Tongue (tissue), 3 donors: ENCODE measurements at places on chromosomes 16 and 17.

GRCh38 chr16:9908613-9909012 lies 273.6 kb downstream of the GRIN2A start:
- no peak for DNase-seq

- DNase-seq, result no peak
These were observed 19.6 kb downstream of the MVP start for GRCh38 chr16:29839822-29840221.

DNA sequence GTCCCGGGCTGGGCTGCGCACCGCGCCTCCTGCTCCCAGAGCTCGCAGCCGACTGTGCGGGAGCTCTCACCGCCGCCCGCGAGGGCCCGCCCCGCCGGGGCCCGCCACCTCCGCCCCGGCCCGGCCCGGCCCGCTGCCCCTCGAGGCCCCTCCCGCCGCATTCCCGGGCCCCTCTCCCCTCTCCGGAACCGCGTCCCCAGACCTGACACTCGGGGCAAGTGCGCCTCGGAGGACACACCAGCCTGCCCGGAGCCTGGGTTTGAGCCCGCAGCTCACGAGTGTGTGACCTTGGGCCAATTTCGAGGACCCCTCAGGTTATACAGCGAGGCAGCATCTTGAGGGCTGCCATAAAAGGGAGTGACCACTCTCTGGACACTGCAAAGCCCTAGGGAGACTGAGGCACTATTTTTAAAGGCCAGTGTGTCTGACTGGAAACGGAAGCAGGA lies 2.0 kb upstream of the GRIN2C start:
- DNase-seq, result no peak

DNA sequence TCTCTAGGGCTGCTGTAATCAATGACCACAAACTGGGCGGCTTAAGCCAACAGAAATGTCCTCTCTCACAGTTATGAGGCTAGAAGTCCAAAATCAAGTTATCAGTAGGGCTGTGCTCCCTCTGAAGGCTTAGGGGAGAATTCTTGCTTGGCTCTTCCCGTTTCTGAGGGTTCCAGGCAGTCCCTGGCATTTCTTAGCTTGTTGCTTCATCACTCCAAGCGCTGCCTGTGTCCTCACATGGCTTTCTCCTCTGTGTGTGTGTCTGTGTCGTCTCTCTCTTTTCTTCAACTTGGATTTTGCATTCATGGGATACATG lies 13.7 kb upstream of the CDC42EP4 start:
- DNase-seq, result no peak

GRCh38 chr16:50666658-50667496 lies 14.2 kb downstream of the SNX20 start:
- no peak for DNase-seq

GRCh38 chr16:11536104-11536866 lies 50.4 kb downstream of the LITAF start:
- no peak for DNase-seq

DNA sequence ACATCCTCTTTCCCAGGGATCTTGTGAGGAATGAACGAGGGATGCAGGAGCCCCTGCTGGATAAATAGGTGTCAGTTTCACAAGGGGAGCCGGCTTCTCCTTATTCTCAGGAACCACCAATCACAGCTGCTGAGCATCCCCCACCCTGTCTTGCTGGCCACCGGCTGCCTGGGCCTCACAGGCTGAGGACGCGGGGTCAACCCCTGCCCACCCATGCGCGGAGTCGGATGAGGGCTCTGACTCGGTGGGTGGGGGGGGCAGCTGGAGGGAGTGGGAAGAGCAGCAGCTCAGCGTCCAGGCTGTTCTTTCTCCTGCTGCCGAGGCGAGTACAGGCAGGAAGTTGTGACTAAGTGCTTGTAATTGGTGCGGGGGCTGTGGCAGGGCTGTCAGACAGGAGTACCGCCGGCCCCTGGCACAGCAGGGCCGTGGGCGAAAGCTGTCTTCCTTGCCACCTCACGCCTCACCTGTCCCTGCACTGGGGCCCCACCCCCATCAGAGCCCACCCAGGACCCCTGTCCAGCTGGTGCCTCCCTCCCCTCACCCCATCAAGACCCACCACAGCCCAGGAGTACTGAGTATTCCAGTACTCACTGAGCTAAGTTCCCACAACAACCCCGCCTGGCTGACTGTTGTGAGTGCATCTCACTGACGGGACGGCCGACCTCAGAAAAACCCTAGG lies 11.0 kb upstream of the DPEP1 start:
- DNase-seq, result peak; percentile 48

DNA sequence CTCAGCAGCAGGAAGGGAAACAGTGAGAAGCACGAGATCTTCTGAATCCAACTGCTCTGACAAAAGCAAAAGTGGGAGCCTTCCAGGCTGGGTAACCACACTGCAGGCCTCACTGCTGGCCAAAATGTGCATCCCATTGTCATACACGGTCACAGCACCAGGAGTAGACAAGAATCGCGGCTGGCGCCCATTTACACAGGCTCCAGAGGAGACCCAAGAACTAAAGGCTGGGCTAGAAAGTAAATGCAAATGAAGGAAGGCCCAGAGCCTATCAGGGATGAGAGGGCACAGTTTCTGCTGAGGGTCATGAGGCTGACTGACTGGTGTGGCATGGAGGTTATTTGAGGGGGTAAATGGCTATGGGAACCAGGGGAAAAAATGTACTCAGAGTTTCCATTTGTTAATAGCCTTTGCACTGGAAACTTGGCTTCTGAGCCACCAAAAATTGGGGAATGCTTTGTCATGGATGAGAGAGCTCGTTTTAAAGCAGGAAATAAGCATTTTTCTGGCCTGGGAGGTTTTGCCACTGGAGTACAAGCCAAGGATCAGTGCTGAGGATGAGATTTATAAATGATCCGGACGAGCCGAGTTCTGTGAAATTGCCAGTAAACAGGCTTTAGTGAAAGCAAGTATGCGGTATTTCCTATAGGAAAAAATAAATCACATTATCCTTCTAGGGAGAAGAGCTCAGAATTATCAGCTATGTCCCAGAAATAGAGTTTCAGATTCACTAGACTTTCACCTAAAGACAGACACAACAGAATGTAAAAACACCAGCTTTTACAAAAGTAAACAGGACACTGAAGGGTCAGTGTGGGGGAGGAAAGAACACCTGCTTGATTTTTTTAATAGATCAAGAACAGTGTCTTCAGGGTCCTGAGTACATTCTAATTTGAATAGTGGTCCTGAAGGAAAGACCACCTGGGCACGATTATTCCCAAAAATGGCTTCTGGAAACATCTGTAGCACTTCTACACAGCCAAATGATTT lies 66.9 kb upstream of the GSG1L start:
- DNase-seq, result peak; percentile 23

GRCh38 chr17:59751955-59752413 lies 44.5 kb downstream of the VMP1 start:
- no peak for DNase-seq

DNA sequence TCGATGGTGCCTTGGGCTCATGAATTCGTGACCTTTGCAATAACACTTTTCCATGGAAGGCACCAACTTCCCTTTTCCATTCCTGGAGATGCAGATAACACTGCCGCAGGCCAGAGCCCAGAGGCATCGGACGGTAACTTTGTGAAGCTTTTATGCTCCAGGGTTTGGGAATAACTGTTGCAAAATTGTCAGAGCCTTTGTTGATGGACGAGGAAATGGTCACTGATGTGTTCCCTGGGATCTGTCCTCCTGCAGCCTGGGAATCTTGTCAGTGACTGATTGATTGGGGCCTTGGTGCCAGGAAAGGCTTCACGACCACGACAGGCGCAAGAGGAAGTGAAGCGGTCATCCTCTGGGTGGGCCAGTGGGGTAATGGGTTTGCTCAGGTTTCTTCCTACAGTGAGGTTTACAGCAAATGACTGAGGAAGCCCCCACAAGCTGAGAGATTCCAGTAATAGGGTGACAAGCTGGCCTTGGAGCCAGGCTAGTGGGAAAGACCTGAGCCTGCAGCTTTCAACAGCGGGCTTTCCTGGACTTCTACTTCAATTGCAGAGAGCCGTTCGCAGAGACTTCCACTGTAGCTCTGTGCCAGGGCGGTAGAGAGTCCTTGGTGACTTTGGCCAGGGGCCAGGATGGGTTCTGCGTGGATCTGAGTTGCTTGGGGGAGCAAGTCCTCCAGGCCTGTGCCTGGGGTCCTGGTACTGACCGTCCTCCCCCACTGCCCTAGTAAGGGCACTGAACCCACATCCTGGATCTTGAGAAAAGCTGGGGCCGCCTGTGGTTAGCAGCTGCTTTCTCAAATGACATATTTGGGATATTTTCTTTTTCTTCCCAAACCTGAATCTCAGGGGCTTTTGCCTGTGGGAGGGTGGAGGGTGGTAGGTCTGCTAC lies 37.6 kb downstream of the PGS1 start:
- DNase-seq, result no peak

- DNase-seq, result peak; percentile 82
These were observed 2.9 kb downstream of the GSE1 start for GRCh38 chr16:85615852-85616606.

DNA sequence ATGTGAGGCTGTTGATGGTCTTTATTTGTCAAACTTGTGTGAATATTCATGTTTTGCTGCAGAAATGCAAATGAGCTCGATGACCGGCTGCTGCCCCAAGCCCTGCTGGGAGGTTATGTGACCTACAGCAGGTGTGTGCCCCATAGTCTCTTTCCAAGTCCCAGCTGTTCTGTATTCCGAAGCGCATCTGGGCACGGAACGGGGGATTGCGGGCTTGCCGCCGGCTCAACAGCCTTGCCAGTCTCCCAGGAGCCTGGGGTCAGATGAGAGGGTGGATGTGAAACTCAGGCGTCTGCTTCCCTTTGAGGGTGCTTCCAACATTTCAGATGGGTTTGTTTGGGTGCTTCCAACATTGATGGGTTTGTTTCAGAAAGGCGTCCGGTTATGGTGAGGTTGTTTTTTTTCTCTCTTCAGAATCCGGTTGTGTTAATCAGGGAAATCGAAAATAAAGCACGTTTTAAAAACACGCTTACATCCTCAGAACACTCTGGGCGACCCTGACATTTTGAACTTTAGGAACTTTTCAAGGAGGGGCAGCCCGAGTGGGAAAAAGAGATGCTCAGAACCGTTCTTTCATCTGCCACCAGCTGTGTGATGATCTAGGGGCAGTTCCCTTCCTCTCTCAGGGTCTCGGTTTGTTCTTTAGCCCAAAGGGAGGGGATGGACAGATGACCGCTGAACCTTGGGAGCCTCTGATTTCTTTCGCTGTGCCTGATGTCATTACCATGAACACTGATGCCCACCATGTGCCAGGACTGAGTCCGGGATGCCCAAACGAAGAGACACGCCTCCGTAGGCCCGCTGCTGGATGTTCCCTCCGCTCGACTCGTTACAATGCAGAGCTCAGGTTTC lies 47.8 kb upstream of the AMZ2 start:
- DNase-seq, result no peak

DNA sequence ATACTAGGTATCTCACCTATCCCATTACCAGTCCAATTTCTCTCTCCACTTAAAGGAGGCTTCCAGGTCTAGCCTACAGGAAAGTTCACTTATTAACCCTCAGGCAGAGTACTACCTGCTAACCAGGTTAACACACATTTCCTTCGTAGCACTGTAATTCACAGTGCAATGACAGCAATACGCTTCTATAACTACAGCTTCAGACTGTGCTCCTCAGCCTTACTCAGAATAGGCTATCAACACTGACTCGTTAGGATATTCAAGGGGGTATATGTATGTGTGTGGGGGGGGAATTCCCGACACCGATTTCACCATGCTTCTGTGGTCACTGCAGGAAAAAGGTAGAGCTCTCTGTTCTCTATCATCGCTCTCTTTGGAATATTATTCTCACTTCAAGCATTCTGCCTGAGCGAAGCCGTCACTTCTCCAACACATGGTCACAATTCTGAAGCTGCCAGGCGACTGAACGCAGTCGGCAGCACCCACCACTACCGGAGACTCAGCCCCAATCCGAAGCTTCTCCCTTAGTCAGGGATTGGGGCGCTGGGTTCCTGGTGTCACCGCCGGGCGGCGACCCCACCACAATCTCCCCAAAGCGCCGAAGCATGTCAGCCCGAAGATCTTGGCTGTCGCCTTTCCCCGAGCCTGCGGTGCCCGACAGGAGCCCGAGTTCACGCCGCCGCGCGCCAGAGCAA lies 618 bp downstream of the GGA3 start:
- no peak for DNase-seq

GRCh38 chr17:74877592-74878548 lies 5.1 kb upstream of the FDXR start:
- peak; percentile 58 for DNase-seq

- DNase-seq, result no peak
These were observed 346.9 kb downstream of the FOXL1 start for GRCh38 chr16:86925067-86925791.

DNA sequence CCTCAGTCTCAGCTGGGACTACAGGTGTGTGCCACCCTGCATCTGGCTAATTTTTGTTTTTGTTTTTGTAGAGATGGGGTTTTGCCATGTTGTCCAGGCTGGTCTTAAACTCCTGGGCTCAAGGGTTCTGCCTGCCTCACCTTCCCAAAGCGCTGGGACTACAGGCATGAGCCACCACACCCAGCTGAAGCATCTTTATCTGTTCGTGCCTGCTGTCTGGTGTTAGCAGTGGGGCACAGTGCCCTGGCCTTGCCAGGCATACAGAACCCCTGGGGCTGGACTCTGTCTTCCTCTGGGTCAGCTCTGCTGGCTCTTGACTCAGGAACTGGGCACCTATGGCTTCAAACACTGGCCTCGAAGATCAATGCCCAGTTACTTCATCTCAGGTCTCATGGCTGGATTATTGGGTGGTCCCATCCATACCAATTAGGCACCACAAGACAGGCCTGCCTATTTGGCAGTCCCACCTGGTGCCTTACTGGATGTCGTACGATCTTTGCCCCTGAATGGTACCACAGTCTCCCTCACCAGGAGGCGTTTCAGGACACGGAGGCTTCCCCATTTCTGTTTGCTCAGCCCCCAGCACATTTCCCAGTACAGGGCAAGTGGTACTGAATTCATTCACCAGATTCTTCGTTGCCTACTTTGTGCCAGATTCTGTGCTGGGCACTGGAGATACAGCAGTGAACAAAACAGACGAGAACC lies 99.3 kb downstream of the RAB11FIP4 start:
- DNase-seq, result no peak

GRCh38 chr17:1058423-1059130 lies 61.6 kb downstream of the TIMM22 start:
- DNase-seq, result no peak

DNA sequence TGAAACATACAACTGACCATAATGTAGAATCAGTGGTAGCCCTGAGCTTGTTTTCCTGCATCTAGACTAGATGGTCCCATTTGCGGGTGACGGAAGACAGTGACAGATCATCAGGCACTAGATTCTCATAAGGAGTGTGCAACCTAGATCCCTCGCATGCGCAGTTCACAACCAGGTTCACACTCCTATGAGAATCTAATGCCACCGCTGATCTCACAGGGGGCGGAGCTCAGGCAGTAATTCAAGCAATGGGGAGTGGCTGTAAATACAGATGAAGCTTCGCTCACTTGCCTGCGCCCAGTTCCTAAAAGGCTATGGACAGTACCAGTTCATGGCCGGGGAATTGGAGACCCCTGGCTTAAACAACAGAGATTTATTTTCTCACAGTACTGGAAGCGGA lies 656.3 kb downstream of the HS3ST4 start:
- no peak for DNase-seq

DNA sequence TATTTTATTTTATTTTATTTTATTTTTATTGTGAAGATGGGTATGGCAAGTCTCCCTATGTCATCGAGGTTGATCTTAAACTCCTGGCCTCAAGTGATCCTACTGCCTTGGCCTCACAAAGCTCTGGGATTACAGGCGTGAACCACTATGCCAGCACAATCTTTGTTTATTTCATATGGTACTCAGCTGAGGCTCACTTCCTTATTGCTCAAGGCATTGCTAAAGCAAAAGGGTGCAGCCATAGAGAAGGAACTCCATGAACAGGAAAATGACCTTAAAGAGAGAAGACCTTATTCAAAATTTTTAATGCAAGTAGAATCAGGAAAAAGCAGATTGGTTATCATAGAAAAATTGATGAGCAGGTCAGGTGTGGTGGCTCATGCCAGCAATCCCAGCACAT lies 110.6 kb upstream of the RBBP6 start:
- no peak for DNase-seq
